NCI-H187 treated with DMSO at 0.1 percent for 48 hours (cell line): ENCODE measurements at places on chromosomes 5 and 9.

DNA sequence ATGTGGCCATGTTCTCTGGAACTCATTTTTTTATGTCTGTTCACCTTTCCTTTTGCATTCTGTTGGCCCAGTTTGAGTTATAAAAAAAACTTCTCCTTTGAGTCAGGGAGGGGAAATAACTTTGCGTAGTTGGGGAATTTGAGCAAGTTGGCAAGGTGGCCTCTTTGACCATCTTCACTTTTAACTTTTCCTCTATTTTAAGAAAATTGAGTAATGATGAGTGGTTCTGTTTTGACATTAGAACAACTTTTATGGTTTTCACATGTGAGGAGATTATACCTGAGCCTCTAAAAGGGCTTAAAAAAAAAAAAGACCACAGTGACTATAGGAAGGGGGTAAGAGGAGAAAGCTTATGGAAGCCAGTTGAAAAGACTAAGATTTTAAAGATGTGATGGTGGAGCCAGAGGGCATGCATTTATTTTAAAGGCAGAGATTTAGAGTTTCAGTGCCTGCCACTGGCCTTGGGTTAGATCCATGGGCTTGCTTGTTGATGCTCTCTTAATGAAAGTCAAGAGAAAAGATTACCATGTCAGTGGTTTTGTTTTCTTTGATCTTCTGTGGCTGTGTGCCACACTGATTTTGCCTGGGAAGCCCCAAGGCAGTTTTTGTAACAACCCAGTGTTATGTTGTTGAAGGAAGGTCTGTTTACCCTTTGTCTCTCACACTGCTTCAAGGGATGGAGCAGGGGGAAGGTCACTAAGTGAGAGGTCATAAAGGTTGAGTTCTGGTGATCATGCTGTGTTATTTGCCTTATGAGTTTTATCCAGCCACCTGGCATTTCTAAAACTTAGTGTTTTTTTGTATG, 219.7 kb upstream of the CD180 start:
- DNase-seq, result no peak

DNA sequence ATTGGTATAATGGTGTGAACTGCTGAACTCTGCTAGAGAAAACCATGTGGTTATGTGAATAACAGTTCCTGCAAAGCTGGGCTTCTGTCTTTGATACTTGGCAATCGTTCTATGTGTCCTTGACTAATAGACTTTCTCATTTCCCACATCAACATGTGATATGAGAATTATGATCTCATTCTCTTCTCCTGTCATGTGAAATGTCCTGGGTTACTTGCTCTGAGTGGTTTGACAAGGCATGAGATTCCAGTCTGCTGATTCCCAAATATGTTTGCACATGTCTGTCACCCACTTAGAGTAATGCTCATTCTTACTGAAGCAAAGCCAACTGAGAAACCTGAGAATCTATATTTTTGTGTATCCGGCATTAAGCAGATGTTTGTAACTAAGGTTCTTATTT, 141.2 kb downstream of the PARP8 start:
- no peak for DNase-seq

DNA sequence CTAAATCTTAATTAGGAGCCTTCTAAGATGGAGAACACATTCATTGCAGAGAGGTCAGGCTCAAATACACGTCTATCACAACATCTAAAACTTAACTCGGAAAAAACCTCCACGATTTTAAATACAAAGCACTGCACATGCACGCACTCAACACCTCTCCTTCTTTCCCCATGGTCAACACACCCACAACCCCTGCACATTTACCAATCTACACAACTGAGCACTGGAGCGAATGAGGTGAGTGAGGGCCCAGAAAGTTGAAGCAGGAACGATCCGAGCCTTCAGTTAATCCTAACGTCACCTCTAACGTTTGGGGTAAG, 278 bp upstream of the NIPSNAP3A start:
- no peak for DNase-seq

- no peak for DNase-seq
Observed at GRCh38 chr9:82252116-82252515, 263.5 kb downstream of the SPATA31D1 start.

- DNase-seq, result no peak
Observed at GRCh38 chr9:131347376-131348020, 46.4 kb upstream of the PRRC2B start.

DNA sequence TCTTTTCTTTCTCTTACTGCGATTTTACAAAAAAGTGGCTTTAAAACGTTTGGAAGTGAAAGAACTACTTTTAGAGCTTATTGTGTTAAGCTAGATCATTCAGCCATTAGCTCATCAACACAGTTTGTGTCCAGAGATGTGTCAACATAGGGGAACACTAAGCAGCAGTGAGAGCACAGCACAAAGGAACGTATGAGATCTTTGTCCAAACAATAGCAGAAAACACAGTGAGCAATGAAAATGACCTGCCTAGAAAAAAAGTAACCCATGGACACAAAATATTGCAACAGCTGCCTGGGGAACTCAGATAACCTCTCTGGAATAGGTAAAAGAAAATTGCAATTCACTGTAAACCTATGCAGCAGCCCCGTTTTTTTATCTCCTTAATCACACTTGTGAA, 372.5 kb downstream of the ARHGEF28 start:
- DNase-seq, result no peak

DNA sequence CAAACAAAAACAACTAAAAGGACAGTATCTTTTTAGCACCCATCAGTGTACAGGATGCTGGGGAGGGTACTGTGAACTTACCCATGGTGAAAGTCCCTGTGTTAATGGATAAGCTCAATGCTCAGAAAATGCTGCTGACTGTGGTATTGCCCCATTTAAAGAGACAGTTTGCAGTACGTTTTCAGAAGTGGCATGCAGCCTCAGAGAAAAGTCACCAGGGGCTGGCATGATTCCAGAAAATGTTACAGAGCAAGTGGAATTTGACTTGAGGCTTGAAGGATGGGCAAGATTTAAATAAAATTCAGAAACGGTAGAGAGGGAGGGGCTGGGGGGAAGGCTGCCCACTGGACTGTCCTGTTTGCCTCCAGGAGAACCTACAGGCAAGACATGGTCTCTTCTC, 7.2 kb downstream of the S1PR3 start:
- DNase-seq, result no peak

DNA sequence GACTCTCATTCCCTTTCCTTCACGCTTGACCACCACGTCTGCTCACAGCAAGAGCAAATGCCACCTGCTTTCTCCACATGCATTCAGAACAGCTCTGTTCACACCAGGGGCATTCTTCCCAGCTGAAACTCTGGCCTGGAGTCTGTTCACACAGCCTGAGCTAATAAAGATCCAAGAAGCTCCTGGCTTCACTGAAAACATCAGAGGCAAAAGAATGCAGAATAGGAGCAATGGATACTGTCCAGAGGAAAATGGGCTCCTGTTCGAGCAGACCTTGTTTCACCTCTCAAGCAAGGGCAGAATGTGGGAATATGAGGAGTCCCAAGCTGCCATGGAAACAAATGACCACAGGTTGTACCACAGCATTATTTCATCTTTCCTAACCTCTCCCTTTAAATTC, 402.7 kb upstream of the TNC start:
- no peak for DNase-seq

DNA sequence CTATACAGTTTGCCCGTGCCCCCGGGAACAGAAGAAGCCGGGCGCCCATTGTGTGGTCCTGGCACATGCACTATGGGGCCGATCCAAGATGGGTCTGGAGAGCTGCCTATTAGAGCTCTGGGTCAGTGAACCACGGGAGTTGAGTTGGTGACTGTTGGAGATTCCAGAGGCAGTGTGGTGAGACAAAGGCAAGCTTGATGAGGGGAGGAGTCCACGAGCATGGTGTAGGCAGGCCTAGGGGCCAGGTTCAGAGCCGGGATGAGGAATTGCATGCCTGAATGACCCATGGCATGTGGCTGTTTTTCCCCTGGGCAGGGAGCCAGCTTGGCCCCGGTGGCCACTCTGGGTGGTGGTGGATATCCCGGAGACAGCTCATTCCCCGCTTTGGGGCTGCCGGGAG, 84.4 kb upstream of the STC2 start:
- DNase-seq, result no peak

GRCh38 chr5:38250763-38251448, 7.5 kb upstream of the EGFLAM start:
- DNase-seq, result no peak

- DNase-seq, result no peak
Observed at GRCh38 chr9:135617538-135617900, 21.8 kb downstream of the GLT6D1 start.

- no peak for DNase-seq
Observed at GRCh38 chr9:115209601-115210306, 91.8 kb upstream of the TNC start.

- no peak for DNase-seq
Observed at GRCh38 chr5:9284272-9284671, 261.6 kb downstream of the SEMA5A start.

- DNase-seq, result no peak
Observed at GRCh38 chr5:134784946-134785620, 26.5 kb downstream of the DDX46 start.

- DNase-seq, result no peak
Observed at GRCh38 chr9:90775657-90776056, 26.0 kb upstream of the SYK start.

DNA sequence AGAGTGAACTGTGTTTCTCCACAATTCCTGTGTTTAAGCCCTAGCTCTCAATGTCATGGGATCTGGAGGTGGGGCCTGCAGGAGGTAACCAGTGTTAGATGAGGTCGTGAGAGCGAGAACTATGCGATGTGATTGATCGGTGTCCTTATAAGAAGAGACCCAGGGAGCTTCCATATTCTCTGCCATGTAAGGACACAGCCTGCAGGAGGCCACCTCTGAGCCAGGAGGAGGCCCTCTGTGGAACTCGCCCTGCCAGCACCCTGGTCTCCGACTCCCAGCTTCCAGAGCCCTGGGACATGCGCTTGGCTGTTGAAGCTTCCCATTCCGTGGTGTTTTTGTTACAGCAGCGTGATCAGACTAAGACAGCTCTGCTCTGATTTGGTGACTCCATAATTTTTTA, 255.4 kb downstream of the IRX2 start:
- DNase-seq, result no peak

DNA sequence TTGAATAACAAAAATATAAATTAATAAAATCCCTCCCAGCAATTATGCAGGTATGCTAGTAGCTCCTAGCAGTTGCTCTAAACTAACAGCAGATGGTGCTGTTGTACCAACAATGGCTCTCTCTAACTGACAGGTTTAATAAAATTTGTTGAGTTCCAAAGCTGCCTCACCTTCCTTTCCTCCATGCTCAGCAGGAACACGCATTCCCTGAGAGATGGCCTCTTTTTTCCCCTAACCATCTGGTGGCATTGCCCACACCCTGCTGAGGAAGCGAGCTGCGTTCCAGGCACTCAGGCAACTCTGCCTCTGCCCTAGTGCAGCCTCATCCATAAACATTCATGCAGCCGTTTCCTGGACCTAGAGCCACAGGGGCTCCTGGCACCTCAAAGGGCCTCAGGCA, 106.2 kb downstream of the KLHL3 start:
- DNase-seq, result no peak

DNA sequence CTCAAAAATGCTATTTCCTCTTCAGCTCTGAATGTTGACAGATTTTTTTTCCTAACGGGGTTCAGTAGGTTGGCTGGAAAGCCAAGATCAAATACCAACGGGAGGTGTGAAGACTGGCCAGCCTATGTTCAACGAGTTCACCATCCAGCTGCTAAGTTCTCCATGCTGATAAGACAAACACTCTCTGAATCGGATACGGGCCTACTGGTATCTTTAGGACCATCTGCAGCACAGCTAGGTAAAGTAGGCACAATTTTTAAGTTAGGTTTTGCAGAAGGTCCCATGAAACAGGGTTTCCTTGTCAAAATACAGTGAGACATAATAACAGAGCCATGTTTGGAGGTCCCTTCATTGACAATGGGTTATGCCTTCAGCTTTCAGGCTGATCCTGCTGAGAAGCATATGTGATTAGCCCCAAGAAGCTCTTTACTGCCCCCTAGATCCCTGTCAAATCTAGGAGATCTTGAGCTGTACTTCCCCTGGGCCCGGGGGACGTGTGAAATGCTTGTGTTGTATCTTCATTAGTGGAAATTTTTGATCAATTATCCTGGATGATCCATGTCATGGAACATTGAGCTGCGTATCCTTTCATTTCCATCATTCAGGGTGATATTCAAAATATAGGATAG, 60.6 kb downstream of the PGM5 start:
- DNase-seq, result no peak
